ENCODE measurements at places on chromosomes 3 and 15. TPM values are rescaled to one million over a fixed set of nuclear protein-coding genes. Genes with fewer than 3 reads are reported as not detected.

- no peak for DNase-seq
Measured at GRCh38 chr15:39719109-39719508, 63.5 kb downstream of the FSIP1 start.

Gene NR1D2
- 61.1 TPM for total RNA-seq

- no peak for DNase-seq
Measured at GRCh38 chr3:127137757-127138536, 55.0 kb upstream of the PRR23E start.

Gene CCK
- not detected for total RNA-seq

DNA sequence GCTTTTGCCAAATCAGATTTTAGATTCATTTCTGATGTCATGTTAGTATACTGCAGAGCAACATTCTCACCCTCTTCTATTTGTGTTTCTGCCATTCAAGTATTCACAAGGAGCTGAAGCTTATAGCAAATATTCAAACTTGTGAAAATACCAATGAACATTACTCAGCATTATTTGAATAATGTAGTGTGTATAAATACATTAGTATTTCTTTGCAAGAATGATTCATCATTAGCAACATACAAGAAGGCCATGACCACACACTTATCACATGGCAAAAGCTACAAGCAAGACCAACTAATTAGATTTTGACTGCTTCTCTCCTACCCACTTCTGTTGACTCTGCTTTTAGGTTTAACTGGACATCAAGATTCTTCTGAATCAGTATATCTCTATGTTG lies 124.9 kb downstream of the IGSF11 start:
- DNase-seq, result no peak
